Activated CD4-positive, alpha-beta T cell treated with anti-CD3 and anti-CD28 coated beads for 1 hour (primary cell): ENCODE measurements at places on chromosomes 1 and 21.

DNA sequence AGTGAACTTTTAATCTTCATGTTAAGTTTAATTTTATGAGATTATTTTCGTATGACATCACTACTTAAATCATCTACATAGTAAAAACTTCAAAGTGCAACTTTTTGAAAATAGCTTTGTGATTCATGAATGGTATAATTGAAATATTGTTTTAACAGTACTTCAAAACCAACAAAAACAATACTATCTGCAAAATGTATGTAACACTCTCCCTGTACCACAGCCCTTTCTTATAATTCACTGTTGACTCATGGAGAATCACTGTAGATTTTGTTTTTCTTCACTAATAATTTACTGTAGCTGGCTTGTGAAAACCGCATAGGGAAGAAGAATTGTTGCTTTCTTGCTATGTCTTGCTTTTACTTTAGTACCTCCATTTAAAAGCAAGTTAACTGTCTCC lies 301.4 kb upstream of the ADAMTS5 start:
- no peak for DNase-seq

- no peak for DNase-seq
Observed at GRCh38 chr1:235199441-235199840, 38.4 kb upstream of the RBM34 start.

DNA sequence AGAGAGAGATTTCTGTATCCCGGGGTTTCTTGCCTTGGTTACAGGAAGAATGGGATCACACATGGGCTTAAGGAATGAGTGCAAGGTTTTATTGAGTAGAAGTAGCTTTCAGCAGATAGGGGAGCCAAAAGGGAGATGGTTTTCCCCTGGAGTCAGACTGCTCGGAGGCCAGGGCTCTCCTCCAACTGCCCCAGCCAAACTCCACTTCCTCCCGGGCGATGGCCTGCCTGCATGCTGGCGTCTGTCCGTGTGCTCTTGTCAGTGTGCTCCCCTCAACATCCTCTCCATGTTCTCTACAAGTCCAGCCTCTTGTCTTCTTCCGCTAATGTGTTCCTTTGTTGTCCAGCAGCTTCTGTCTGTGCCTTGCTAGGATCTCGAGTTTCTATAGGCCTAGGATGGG lies 421.3 kb upstream of the ADGRL2 start:
- DNase-seq: no peak

DNA sequence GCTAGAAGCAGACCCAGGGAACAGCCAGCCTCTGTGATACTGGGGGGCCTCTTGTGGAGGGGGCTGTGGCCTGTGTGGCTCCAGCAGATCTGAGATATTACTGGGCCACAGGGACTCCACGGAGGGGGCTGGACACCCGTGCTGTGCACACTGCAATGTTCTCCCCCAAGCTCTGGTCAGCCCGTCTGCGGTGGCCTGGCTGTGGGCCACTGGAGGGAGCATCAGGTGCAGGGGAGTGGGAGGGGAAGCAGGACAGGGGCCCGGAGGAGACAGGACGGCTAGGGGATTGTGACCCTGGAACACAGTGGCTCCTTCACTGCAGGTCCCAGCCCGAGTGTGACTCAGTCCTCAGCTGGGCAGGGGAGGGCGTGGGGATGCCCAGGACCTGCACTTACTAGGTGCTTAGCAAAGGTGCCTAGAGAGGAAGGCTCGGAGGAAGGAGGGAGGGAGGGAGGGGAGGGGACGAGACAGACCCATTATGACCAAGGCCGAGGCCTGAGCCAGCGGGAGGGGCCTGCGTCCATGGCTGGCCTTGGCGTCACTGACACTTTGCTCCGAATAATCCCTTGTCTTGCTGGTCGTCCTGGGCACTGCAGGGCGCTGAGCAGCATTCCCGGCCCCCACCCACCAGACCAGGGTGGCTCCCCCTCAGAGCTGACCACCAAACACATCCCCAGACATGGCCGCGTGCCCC lies 44.2 kb downstream of the PRDM16 start:
- no peak for DNase-seq

DNA sequence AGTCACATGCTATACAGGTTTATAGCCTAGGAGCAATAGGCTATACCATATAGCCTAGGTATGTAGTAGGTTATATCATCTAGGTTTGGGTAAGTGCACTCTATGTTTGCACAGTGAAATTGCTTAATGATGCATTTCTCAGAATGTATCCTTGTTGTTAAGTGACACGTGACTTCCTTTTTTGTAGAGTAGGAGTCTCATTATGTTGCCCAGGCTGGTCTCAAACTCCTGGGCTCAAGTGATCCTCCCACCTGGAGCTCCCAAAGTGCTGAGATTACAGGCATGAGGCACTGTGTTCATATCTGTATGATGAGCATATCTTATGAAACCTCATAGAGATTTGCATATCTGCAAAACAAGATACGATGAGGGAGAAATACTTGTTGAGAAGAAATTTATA lies 13.8 kb upstream of the ABCB10 start:
- DNase-seq: no peak

- no peak for DNase-seq
Observed at GRCh38 chr1:2448098-2448445, 28.0 kb upstream of the PLCH2 start.

GRCh38 chr1:163999131-163999530 lies 559.9 kb upstream of the PBX1 start:
- no peak for DNase-seq

DNA sequence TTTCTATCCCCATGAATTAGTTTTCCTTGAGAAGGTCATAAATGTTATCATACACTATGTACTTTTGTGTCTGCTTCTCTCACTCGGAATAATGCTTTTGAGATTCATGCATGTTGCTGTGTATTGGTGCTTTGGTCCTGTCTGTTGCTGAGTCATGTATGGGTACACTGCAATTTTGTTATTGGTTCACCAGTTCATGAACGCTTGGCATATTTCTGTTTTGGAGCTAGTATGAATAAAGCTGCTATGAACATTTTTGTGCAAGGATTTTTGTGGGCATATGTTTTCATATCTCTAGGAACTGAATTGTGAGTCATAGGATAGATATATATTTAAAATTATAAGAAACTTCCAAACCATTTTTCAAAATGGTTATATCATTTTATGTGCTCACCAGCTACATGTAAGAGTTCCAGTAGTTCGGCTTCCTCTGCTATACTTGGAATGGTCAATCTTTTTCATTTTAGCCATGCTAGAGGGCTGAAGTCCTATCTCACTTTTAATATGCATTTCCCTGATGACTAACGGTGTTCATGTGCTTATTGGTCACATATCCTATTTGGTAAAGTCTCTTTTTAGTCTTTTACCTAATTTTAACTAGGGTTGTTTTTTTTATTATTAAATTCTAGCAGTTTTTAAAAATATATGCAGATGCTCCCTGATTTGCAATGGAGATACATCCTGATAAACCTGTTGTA lies 38.2 kb downstream of the ETS2 start:
- DNase-seq: no peak

- no peak for DNase-seq
Observed at GRCh38 chr1:207925210-207925609, 14.3 kb upstream of the CD34 start.

DNA sequence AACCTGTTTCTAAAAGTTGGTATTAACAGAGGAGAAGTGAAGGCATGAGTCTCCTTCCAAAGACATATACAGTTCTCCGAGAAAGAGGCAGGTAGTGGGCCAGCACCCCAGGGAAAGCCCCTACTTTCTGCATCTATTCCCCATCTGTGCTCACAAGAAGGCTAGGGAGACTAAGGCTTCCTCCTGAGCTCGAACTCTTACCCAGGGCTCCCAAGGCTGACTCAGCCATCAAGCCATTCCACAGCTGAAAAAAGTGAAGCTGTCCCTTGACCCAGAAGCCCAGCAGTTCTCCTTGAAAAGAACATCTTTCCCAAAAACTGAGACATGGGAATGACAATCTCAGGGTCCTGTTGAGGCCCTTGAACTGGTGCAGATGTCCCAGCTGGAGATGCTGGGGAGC lies 1.9 kb upstream of the PADI3 start:
- DNase-seq: no peak

DNA sequence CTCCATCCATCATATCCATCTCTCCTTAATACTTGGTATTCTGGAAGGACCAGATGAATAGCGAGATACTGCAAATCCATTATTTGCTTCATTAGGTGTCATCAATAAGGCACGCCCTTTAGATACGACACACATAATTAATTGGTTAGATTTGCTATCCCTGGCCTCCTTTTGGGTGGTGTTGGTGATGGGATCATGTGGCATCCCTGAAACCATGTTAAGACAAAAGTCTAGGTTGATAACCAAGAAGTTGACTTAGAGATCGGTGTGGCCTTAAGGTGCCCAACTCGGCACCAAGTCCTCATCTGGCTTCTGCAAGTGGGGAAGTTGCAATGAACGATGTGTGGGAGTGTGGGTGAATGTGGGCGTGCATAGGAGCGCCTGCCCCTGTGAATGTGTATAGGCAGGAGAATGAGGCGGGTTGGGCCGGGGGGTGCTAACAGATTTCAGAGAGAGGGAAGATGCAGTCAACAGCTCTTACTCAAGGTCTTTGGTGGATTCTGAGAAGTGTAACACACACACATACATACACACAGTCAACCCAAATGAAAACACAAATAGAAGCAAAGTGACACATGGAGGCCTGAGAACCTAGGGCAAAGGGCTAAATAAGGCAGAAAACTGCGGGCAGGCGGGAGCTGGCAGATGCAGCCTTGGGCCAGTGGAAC lies 415.7 kb upstream of the ESRRG start:
- DNase-seq: no peak

GRCh38 chr1:36771240-36771639 lies 263.1 kb downstream of the GRIK3 start:
- DNase-seq: no peak

DNA sequence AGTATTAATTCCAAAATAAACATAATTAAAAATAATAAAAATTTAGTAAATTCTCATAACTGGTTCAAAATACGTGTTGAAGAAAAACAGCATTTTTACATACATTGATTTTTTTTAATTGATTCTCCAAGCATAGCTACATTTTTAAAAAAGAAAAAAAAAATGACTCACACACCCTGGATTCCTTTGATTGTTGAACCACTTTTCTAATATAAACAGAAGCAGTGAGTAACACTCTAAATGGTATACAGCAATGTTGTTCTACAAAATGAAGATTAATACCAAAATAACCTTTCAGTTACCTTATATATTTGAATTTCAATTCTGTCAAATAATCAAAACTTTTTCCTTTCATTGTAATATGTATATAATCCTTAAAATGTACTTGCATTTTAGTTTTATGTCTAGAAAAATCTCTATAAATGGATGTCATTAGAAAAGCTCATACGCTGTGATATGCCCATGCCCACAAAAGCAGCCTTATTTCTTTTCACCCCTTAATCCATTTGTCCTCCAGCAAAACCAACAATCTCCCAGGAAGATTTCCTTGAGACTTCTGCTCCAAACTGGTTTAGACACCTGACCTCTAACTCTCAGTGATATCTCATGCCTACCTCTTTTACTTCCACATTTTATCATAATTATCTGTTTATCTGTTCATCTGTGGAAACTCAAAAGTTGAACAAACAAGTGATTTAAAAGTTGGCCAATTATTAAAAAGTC lies 246.4 kb upstream of the NR5A2 start:
- DNase-seq: no peak

GRCh38 chr1:14561014-14561693 lies 37.3 kb upstream of the KAZN start:
- DNase-seq: no peak

GRCh38 chr1:22038036-22038435 lies 14.5 kb upstream of the CDC42 start:
- DNase-seq: no peak

DNA sequence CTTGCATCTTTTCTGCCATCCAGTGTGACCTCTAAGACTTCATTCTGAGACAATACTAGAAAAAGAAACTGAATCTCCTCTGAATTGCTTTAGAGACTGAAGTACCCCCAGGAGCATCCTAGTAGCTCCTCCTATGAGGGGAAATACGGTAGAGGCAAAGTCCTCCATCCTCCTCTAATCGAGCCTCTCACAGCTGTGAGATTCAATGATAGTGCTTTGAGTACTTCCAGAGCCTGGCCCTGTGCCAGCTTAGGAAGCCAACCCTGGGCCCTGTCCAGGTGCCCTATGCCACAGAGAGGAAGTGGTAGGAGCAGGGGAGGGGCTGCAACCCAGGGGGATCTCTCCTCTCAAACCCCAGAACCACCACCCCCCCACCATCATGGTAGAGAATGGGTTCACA lies 10.7 kb downstream of the RORC start:
- no peak for DNase-seq

- DNase-seq: peak; percentile 85
Observed at GRCh38 chr21:33924079-33924765, 8.6 kb upstream of the ATP5PO start.

- DNase-seq: no peak
Observed at GRCh38 chr1:233005703-233006102, 55.3 kb downstream of the NTPCR start.

GRCh38 chr1:238581332-238581731 lies 690.6 kb upstream of the ZP4 start:
- no peak for DNase-seq

DNA sequence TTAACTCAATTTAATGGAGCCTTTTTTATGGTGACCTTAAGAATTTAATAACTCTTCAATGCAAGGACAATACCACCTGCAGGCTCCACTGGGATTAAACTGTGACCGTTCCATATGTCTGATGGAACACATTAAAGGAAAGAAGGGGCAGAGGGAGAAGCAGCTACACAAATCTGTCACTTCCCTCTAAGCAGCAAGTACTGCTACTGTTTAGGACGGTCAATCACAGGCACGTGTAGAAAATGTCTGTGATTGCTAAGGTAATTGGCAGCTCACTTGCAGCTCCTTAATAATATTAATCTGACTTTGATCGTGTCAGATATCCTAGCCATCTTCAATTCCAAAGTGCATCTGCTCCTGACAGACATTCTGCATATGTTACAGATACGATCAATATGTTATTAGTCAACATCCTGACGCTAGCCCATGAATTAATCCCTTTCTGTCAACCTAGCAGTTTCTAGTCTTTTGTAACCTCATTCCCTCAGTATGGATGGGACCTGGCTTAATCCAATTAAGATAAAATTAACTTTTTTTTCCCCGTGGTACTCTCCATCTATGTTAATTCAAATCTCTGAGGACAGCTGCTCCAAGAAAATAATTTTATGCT lies 1012.4 kb downstream of the AMY1C start:
- DNase-seq: no peak

DNA sequence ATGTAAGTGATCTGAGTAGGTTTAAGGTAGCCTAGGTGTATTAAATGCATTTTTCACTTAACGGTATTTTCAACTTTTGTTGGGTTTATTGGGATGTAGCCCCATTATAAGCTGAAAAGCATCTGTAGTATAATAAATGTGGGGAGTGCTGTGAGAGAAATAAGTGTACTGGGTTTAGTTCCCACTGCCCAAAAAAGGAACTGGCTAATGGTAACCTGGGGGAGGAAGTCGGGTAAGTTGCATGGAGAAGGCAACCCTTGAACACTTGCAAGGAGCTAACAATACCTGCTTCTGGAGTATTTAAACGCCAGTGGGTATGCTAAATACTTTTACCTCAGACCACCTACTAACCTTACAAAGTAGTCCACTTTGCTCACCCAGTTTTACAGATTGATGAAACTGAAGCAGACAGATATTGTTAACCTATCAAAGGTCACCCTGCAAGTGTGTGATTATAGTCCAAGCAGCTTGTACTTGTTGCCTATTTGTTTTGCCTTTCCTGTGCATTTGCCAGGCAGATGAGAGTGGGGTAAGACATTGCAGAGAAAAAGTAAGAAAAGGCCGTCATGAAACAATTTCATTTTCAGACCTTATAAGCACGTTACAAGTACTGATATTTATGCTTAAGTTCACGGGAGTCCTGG lies 7.6 kb upstream of the SHISA4 start:
- DNase-seq: no peak
